RKO (cell line): ENCODE measurements at places on chromosomes 2 and 18.

DNA sequence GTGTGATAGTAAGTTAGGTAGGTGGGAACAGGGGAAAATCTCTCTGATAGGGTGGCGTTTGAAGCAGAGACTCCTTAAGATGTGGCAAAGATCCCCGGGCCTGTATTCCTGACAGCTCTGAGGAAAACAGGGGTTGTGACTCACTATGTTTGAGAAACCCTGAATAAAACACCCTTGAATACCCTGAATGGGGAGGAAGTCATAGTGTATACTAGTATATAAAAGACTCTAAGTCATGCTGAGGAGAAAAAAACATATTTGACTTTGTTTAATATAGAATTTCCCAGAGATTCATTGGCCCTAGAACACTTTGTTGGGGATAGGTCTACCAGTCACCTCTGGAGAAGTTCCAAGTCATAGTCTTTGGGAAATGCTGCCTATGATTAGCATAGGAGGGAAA lies 590.9 kb downstream of the IRS1 start:
- DNase-seq, result no peak

GRCh38 chr2:190837952-190838361 lies 42.7 kb upstream of the GLS start:
- no peak for DNase-seq

GRCh38 chr2:73928963-73929347 lies 2.3 kb downstream of the DGUOK start:
- no peak for DNase-seq

DNA sequence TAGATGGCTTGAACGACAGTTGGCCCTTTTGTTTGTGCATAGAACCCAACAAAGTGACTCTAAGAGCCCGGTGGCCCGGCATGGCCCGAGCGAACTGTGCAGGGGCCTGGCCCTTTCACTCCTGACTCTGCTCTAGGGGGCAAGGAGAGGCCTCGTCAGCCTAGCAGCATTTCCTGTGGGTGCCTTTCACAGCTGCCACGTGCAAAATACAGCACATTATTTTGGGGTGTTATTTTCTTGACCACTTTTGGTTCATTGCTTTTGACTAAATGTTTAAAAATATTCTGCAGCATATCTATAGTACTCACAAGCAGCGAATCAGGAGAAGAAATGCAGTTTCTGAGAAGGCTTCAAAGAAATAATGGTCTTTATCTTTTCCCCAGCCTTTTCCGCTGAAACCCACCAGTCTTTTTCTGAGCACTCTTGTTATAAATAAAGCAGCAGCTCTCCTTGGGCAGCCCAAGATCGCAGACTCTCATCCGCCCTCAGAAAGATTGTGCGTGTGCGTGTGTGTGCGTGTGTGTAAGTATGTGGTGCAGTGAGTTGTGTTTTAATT lies 31.3 kb downstream of the DGKD start:
- no peak for DNase-seq

DNA sequence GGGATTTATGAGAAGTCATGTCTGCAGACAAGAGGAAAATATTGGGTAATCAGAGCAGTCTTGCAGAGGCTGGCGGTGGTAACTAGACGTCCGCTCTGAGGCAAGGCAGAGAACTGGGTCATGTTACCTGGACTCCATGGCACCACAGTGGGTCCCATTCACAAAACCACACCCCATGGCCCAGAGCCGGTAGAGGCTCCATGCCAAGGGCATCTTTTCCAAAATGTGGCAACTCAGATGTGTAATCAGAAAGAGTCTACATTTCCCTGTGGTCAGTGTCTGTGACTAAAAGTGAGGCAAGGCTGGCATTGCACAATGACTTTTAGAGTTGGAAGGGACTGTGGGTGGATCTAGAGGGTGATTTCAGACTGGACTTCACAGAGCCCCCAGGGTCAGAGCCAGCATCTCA lies 113.1 kb downstream of the MREG start:
- no peak for DNase-seq
